Peyer's patch (tissue), 4 donors: ENCODE measurements at places on chromosomes 12 and 14.
A peak's percentile ranks its signal among the peaks of the same experiment; 100 is the strongest.

DNA sequence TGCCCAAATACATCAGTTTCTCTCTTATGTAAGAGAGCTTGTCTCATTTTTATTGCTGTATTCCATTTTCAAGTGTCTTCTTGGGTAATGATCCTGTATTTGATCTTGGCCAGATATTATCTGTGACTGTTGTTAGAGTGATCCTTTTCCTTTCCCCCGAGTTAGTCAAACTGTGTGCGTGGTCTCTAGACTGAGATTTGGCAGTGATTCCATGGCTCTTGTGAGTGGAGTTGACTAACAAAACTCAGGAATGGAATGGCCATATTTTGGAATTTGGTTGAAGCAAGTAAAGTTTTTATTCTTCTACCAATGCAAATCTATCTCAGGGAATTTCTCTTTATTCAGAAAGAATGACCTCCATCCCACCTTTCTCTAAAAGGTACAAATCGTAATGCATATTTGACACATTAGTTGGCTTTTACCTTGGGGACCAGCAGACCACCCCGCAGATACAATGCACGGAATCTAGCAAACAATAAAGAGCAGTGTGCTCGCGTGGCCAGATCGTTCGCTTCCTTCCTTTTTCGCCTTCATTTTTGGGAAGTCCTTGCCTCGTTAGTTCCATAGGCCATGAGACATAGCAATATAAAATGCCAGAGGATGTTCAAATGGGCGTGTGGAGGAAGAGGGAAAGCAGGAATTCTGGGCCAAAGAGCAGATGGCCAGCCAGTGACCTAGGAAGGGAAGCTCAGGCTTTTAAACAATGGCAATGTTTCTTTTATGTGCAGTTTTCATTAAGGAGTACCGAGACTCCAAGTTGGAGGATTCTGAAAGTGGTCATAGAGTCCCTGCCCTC, 24.4 kb downstream of the ETV6 start:
- no peak for DNase-seq

DNA sequence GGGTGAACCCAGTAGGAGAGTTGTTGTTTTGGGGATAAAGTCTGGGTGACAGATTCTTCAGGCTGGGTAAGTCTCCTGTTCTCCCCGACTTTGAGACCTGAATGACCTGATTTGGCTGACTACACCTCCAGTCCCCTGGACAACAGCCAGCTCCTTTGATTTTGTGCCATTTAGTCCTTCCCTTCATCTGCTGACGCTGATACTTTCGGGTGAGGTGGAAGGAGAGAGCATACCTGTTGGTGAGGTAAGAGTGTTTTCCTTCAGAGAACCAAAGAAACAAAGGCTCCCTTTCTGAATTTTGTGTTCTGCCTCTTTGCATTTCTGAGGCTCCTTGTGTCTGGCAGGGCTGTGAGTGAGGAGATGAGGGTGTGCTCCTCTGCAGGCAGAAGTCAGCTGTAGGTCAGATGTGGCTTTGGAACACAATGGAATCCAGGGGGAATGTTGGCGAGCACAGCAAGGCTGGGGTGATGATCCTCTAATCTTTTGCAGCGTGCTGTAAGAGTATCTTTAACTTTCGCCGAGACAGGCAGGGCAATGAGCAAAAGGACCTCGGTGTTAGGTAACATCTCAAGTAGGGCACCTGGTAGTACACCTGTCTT, 12.1 kb downstream of the ETV6 start:
- no peak for DNase-seq

- no peak for DNase-seq
These were observed 58.1 kb upstream of the PCED1B start for GRCh38 chr12:47021298-47021697.

GRCh38 chr12:5388581-5389535, 43.0 kb upstream of the NTF3 start:
- DNase-seq, result no peak

GRCh38 chr12:53964315-53964713, 8.6 kb upstream of the HOXC11 start:
- DNase-seq, result no peak

DNA sequence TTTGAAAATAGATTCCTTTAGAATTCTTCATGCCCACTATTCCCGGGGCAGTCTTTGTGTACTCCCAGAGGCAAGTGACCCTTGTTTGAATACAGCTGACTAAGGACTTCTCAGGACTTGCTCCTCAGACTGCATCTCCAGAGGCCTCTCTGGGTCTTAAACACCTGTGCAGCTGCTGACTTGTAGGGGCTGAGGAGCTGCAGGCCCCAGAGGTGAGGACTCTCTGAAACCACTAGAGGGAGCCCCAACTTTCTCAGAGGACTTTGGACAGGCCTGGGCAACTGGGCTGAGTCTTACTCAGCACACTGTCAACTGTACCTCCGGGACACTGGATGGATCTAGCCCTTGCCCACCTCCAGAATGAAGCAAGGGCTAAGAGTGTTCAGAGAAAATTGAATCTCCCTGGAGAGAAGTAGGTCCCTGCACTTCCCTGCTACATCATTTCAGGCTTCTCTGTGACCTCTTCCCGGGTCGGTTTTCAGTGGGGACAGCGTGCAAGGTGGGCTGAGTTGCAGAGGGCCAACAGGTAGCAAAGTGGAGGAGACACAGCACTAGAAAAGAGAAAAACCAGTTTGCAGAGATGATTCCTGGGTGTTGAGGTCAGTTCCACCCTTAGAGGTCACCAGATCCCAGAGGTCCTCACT, 164.6 kb downstream of the TMEM117 start:
- DNase-seq, result peak; percentile 48

DNA sequence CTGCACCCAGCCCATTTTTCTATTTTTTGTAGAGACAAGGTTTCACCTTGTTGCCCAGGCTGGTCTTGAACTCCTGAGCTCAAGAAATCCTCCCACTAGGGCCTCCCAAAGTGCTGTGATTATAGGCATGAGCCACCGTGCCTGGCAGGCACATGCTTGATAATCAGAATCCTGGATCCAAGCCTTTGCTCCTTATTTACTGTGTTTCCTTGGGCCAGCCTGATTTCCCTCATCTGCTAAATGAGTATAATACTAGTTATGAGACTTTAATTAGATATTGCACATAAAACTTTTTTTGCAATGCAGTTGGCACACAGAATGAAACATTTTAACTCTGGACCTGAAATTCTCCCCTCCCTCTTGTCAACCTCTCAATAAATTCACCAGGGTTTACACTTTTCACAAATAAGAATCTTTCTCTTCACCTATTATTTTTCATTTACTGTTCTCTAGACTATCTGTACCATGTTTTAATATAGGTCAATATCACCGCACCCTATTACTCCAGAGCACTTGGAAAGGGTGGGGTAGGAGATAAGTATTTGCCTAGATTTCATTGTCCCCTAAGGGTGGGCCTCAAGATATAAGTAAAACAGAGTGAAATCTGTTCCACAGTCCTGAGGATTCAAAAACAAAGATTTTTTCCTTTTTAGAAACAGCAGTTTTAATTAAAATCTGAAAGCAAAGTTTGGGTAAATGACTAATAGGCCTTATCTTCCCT, 69.2 kb upstream of the NR2C1 start:
- DNase-seq, result no peak

DNA sequence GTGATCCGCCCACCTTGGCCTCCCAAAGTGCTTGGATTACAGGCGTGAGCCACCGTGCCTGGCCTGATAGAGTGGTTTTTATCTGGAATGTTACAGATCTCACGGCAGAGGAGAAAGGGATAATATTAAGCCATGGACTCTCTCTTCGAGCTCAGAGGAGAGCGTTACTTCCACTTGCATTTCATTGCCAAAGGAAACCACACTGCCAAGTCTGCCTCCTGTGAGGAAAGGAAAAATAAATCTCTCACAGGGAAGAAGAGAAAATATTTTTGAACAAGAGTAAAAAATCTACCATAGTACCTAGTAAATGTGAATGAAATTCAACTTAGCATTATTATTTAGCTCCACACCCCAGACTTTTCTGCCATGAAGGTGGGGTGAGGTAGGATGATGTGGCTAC, 319.2 kb upstream of the PRICKLE1 start:
- no peak for DNase-seq

- peak; percentile 54 for DNase-seq
These were observed 40.9 kb upstream of the CAPRIN2 start for GRCh38 chr12:30795410-30796312.

DNA sequence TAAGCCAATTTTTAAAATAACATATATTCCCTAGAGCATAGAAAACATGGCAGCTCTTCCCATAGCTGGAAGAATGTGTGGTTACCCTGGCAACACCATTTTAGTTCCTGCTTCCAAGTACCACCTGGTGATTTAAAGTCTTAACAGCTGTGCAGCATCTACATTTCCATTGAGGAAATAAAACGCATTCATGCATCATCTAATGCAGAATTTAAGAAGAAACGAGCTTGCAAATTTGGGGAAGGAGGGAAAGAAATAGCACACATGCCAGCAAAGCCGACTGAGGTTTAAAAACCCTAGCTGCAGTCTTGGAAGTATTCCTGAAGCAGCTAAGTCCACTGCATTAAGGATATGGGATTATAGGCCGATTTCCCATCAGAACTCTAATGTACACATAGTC, 22.8 kb upstream of the SLC38A2 start:
- no peak for DNase-seq

- no peak for DNase-seq
These were observed 8.6 kb downstream of the RAB5B start for GRCh38 chr12:55982319-55982936.

GRCh38 chr14:103692871-103693270, 22.4 kb downstream of the XRCC3 start:
- DNase-seq, result no peak

DNA sequence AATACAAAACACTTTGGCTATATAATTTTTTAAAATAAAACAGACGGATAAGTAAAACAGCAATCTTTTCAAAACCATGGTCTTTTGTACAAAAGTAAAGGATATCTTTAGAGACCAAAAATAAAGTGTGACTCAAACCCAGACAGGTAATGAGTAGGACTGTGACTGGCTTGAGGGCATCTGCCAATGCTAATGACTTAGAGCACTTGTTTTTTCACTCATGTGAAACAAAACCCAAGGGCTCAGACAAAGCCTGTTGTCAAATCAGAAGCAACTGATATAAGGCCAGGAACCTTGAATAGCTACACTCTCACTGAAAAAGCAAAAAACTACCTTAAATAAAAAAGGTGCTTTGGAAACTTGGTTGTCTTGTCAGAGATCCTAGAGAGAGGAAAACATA, 357.4 kb downstream of the TMEM117 start:
- DNase-seq, result no peak
